Stimulated activated CD8-positive, alpha-beta memory T cell treated with anti-CD3 and anti-CD28 coated beads, Interleukin-4, amount 100 ng/mL, for 1 hour (primary cell): ENCODE measurements at places on chromosomes 6 and 20.

DNA sequence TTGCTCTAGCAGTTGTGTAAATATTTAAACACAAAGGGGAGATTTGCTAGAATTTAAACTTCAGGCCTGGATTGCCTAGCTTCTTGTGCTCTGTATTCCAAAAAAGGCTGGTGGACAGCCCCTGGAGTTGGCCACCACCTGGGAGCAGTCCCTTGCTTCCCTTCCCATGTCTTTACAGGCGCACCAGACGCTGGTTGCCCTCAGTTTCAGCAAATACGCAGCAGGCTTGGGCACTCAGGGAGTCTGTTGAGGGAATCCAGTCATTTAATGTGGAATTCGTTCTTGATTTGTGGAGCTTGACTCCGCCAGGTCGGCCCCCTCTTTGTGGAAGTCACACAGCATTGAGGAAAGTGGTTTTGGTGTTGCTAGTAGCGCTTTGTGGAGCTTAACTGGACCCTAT is 156.8 kb downstream of the DTNBP1 start:
- DNase-seq = no peak

DNA sequence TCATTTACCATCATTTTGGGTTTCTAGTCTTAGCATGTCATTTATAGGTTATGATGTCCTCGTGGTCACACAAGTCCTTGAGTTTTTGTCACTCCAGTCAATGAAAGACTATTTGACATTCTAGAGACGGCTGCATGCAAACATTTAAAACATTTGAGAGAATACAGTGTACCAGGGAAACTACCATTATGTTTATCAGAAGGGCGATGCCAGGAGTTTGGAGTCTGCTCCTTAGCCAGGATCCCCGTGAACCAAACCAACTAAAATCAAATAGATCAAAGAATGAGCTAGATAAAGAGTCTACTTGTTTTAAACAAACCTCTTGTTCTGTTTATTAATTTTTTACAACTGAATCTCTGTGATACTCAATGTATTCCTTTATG is 122.6 kb downstream of the OLIG3 start:
- DNase-seq = no peak

- no peak for DNase-seq
Observed at GRCh38 chr6:39100358-39100757, 14.6 kb downstream of the SAYSD1 start.

DNA sequence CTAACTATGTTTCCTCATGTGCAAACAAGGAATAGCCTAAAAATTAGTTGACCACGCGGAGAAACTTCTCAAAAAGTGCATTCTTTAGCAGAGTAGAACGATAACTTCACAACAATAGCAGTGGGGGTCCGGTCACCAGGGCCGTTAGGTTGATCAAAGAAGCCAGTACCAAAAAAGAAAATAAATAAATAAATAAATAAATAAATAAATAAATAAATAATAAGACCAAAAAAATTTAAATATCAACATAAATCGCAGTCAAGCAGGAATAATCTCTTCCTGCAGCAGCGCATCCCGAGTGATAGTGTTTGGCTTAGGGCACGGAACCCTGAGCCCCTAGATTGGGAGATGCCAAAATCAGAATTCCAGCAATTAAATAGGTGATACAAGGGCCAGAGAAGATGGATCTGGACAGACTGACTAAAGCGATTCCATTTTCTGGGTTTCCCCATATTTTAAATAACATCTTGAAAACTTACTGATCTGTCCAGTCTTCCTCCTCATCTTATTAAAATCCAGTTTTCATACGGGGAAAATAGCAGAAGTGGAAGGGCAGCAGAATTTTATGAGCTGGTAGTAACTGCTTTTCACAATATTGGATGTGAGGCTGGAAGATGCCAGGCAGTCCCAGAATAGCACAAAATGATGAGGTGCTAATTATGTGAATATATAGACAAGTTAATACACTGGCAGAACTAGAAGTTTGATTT is 4.4 kb upstream of the OLIG3 start:
- DNase-seq = no peak

GRCh38 chr6:50257322-50257721 is 207.6 kb upstream of the DEFB112 start:
- DNase-seq = no peak

DNA sequence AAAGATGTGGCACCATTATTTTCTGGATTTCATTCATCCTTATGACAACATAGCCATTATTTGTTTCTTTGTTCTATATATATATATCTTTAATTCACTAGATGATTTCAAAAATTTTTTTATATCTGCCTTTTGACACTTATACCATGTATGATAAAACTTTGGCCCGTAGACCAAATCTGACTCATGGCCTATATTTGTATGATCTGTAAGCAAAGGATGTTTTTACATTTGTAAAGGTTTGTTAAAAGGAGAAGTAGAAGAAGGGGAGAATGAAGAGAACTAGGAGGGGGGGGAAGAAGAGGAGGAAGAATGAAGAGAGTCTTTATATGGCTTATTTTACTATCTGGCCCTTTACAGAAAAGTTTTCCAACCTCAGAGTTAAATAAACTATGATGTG is 279.7 kb downstream of the LAMA2 start:
- DNase-seq = no peak

GRCh38 chr6:136550045-136550329 is 235 bp downstream of the MAP7 start:
- DNase-seq = no peak

GRCh38 chr6:449057-449430 is 57.5 kb downstream of the IRF4 start:
- DNase-seq = no peak

DNA sequence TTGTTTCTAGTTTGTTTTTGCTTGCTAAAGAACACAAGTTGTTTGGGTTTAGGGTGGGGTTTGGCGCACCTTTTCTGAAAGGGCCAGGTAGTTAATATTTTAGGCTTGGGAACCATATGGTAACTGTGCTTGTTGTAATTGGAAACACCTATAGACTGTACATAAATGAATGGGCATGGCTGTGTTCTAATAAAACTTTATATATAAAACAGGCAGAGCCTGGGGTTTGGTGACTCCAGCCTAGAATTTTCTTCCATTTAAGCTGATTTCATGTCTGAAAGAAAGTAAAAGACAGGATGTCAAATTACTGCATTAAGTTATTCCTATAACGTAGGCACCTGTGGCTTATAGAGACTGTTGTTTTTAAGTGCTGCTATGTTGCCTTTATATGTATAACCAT is 36.1 kb upstream of the MAPK13 start:
- no peak for DNase-seq
